Right kidney (tissue), 9 donors: ENCODE measurements at places on chromosomes 2 and 18.

DNA sequence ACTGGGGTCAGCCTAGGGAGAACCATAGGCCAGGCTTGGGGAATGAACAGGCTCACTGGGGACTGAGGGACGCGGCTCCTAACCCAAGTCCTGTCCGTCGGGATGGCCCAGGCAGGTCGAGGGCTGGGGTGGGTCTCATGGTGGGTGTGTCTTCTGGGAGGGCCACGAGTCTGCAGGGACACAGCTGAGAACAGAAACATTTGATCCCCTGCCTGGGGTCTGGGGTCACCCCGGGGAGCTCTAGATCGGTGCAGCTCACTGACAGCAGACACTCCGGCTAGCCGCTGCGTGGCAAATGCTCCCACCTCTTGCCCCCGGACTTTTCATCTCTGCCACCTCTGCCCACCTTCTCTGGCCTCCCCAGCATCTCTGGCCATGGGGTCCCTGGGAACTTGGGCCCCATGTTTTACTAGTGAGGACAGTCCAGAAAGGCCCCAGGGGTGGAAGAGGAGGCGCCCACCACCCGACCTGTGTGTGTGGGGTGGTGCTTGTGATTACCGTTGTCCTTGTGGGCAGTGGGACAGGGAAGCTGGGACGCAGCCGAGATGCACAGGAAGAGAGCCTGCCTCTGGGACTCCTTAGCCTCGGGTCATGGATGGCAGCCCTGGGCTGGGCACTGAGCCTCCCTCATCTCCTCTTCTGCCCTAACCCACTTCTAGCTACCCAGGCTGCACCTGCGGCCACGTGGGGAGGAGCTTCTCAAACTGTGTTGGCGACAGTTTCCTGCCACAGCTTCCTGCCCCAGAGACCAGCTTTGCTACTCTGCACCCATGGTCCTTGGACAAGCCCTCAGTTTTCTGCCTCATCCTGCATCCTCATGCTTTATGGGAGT lies 4.9 kb downstream of the ZAP70 start:
- no peak for DNase-seq

DNA sequence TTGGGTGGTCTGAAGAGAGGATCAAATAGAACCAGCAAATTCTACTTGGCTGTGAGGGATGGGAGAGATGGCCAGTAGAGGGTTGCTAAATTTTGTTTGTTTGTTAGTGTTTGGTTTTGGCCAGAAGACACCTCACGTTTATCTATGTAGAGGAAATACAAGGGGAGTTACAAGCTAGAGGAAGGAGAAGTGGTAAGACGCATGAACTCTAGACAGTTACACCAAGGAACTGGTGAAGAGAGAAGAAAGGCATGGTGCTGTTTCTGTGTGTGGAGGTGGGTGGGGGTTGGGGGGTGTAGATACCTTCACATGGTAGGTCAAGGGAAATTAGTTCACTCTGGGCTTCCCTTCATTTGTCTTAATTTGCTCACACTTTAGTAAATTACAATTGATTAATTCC lies 25.6 kb downstream of the RASGRP3 start:
- DNase-seq: no peak

DNA sequence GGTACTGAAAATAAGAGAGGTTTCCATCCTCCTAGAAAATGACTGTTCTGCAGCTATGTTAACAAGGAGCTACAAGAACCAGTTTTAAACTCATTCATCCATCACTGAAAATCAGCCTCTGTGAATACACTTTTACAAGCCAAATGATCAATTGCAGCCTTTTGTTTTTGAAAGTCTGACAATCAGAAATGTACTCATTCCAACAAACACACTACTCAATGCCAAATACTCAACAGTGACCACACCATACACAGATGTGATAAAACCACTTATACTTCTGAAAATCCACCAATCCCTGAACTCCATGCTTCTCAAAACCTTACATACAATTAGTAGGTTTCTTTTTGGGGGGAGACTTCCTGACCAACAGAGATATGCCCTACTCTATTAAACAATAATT lies 663.9 kb upstream of the CHAC2 start:
- no peak for DNase-seq

DNA sequence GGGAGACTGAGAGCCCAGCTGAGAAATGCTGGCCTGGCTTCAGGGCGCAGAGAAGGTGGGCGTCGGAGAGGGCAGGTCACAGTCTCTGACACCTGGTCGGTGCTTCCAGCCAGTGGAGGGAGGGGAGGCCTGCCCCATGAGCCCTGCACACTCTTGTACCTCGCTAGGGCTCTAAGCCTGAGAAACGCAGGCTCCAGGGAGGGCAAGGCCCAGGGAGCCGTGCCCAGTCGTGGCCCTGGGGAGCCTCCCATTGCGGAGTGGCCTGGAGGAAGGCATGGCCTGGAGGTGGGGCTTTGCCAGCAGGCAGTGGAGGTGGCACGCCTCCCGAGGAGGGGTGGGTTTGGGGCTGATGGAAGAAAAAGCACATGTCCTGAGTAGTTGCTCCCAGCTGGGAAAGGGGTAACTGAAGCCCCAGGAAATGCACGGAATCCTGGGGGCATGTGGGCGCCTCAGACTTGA lies 39.0 kb downstream of the MTERF4 start:
- DNase-seq: no peak

DNA sequence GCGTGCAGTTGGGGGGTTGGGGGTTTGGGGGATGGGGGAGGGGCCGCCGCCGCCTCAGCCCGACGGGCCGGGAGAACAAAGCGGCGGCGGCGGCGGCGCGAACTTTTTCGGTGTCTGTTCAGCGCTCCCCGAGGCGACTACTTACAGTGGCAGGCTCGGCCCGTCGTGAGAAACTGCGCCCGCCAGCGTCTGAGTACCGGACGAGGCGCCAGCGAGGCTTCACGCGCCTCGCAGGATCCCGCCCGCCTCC lies 172 bp downstream of the PRKD3 start:
- no peak for DNase-seq

GRCh38 chr18:67483237-67483636 lies 33.3 kb downstream of the DSEL start:
- DNase-seq: no peak

DNA sequence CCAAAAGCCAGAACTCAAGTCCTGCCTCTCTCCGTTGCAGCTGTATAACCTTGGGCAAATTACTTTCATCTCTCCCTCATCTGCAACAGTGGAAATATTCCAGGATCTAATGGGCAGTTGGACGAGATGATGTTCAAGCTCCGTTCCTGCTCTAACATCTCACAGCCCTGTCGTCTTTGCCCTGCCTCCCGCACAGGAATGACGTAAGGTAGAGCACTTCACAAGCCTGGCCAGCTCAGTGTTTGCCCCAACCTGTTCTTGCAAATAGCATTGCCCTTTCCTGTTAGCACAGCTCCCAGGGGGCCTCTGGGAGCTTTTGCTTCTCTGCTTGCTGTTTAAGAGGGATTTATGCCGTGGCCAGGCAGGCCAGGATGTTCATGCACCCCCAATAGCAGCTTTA lies 107.9 kb downstream of the KLHL29 start:
- DNase-seq: no peak

DNA sequence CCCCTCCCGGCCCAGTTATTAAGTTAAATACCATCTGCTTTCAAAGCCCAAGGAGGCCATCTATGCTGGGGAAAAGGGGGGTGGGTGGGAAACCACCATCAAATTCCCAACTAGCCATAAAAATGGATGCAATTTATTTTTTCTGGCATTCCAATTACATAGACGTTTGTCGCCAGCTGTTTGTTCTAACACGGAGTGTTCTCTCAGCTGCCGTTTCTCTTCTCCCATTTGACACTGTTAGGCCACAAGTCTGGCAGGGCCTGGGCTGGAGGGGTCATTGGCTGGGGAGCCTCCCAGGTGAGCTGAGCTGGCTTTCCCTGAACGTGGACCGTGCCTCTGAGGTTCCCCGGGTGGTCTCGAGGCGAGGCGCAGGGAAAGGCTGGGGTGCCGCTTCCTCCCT lies 16.6 kb downstream of the ATOH8 start:
- no peak for DNase-seq

DNA sequence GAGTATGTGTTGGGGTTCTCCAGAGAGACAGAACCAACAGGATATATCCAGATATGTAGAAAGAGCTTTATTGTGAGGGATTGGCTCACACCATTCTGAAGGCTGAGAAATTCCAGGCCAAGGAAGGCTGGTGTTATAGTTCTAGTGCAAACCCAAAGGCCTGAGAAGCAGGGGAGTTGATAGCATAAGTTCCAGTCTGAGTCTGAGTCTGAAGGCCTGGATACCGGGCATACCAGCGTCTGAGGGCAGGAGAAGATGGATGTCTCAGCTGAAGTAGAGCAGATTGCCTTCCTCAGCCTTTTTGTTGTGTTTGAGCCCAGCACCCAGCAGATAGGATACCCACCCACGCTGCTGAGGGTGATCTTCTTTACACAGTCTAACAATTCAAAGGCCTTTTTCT lies 211.7 kb upstream of the RASGRP3 start:
- DNase-seq: no peak

DNA sequence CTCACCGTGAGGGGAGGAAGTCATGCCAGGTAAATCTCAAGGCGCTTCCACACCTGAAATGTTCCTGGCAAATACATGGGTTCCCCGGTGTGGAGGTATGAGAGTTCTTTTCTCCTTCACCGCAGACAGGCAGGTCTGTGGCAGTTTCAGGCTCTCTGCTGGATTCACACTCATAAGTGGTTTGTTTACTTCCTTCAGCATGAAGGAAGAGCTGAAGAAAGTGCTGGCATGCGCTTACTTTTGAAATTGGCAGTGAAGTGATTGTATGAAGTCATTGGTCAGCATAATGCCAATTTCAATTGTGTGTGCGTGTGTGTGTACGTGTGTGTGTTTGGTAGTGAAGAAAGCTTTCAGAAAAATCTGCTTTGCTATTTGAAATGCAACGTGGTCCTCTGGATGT lies 43.4 kb downstream of the RNF144A start:
- no peak for DNase-seq

DNA sequence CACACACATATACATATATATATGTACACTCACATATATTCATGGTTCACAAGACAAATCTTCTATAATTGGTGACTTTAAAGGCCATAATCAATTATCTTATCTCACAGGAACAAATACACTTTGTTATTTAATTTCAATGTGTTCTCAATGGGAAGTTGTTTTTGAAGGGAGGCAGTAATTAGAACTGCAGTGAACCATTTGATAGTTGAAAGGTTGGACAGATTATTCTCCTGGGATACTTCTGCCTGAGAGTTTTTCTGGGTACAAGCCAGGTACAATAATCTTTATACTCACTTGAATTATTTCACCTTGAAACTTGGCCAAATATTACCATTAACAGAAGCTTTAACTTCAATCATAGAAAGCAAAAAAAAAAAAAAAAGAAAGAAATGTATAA lies 546.6 kb upstream of the LRRTM4 start:
- no peak for DNase-seq

DNA sequence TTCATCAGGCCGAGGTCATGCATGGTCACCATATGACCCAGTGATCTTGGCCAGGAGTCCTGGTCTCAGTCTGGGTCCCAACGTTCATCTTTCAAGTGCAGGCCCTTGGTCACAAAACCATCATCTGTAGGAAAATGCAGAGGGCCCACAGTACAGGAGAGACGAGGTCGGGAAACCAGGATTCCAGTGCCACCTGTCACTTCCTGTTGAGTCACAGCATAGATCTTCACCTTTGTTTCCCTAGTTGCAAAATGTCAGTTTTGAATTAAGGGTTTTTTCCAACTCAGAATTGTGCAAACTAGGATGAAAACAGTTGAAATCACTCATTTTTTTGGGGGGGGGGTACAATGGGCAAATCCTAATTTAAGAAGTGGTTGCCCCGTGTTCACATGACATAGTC lies 162.2 kb downstream of the INSIG2 start:
- DNase-seq: no peak

DNA sequence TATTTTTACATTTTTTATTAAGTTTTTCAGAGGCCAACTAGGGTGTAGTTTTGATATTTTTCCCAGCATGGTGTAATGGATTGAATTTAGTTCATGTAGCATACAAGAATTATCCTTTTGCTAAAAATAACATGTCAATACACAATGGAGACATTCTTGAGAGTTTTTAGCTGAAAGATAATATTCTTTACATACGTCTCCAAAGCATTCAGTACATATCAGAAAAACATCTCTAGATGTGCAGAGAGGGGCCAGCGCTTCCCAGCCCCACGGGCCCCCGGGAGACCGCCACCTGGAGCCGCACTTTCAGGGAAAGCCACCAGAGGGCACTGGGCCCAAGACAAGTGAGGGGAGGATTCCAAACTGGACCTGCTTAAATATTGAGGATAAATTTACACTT lies 499.4 kb downstream of the GALR1 start:
- DNase-seq: no peak

GRCh38 chr2:28481905-28482304 lies 14.0 kb upstream of the PLB1 start:
- DNase-seq: no peak

GRCh38 chr2:156379071-156379470 lies 46.5 kb upstream of the NR4A2 start:
- no peak for DNase-seq

DNA sequence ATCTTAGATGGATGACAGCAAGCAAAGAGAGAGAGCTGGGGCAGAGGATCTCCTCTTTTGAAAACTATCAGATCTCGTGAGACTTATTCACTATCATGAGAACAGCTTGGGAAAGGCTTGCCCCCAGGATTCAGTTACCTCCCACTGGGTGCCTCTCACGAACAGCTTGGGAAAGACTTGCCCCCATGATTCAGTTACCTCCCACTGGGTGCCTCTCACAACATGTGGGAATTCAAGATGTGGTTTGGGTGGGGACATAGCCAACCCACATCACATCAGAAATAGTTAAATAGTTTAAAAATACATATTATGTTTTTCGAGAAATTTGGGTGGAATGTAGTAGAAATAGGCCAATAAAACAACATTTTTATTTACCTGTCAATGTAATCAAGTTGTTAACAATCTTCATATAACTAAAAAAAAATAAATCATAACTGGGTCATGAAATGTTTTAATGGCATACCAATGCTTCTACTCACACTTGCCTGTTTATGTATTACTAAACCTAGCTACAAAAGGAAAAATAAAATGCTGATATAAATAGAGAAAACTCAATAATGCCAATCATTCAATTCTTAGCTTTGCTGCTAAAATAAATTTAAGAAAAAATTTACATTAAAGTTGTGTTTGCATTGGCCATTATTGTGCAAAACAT lies 608.9 kb downstream of the SUCLG1 start:
- no peak for DNase-seq

DNA sequence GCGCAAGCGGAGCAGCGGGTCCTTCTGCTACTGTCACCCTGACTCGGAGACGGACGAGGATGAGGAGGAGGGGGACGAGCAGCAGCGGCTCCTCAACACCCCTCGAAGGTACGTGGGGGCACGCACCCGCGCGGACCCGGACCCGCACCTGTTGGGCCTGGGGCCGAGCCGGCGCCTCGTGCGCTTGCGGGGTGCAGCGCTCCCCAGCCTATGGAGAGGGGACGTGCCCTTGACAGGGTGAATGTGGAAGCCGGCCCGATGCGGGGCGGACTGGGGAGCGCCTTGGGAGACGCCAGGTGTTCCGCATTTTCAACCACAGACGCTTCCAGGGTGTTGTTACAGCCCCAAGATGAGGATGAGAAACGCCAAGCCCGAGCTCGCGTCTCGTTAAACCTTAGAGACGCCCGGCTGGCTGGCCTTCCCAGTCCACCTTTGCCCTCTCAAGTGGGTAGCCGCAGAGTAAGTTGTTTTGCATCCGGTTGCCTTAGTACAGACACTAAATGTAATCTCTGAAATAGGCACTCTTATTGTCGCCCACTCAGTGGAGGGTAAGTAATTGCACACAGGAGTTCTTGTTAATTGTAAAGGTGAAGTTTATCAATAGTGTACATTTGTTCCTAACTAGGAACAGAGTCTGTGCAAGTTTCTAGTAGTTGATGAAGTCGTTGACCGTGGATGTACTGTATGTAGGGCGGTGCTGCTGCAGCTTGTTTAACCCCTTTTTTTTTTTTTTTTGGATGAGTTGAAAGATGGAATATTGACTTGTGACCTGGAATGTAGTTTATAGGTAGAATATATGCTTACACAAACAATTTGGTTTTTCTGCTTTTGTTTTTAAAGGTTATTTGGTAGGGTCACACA lies 815 bp downstream of the GMCL1 start:
- DNase-seq: no peak
